ENCODE measurements at places on chromosomes 4 and X.

- DNase-seq = no peak
These were observed 503.8 kb upstream of the BOD1L1 start for GRCh38 chr4:14131335-14131734.

GRCh38 chr4:161813889-161814288, 349.9 kb downstream of the FSTL5 start:
- no peak for DNase-seq

- peak; percentile 23 for DNase-seq
These were observed 15.3 kb downstream of the USP46 start for GRCh38 chr4:52643785-52644244.

GRCh38 chrX:106726485-106727437, at the start of gene RNF128:
Gene RNF128, plus strand, starts transcription at chrX:106726701. Its CDS starts 213 bp downstream, at chrX:106726914.
- DNase-seq = peak; percentile 0

- peak; percentile 21 for DNase-seq
These were observed 3.2 kb downstream of the SPRY1 start for GRCh38 chr4:123399627-123400358.

GRCh38 chr4:126144543-126145237, 829.9 kb downstream of the FAT4 start:
- DNase-seq = peak; percentile 1
